Activated naive CD4-positive, alpha-beta T cell (primary cell): ENCODE measurements at places on chromosomes 2 and 18.

DNA sequence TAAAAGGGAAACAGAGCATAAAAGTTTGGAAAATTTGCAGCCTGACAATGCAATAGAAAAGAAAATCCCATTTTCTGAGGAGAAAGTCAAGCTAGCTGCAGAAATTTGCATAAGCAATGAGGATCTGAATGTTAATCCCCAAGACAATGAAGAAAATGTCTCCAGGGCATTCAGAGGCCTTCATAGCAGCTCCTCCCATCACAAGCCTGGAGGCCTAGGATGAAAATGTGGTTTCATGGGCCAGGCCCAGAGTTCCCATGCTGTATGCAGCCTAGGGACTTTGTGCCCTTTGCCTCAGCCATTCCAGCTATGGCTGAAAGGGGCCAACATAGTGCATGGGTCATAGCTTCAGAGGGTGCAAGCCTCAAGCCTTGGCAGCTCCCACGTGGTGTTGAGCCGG, 10.3 kb upstream of the SCN1A start:
- DNase-seq, result no peak

DNA sequence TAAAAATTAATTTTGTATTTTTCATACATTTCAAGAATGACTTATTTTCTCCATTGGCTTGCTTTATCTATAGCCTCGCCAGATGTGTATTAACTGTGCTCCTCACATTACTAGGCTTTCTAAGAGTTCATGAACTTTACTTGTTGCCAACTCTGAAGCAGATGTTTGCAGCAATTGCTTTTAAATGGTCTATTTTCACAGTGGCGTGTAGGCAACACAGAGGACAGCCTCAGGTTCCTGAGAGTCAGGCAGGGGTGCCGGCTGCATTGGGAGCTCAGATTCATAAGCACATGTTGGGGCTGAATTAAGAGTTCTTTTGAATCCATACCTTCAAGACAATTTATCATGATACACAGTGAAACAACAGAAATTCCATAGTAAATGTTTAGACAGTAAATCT, 179.2 kb upstream of the PXDN start:
- DNase-seq, result no peak

DNA sequence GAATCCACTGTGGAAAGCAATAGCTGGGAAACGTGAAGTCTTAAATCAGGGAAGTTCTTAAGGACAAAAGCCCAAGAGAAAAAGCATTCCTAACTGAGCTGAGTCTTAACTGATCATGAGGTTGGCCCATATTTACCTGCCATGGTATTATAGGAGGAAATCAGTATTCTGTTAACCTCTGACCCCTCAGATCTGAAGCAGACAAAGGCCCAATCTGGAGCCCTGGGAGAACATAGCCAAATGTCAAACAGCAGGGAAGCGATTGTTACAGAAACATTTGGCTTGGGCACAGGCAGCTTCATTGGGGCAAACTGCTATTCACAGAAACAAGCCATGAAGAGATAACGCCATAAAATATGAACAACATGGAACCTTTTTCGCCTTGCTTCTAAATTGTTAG, 18.8 kb downstream of the EPHA4 start:
- no peak for DNase-seq

DNA sequence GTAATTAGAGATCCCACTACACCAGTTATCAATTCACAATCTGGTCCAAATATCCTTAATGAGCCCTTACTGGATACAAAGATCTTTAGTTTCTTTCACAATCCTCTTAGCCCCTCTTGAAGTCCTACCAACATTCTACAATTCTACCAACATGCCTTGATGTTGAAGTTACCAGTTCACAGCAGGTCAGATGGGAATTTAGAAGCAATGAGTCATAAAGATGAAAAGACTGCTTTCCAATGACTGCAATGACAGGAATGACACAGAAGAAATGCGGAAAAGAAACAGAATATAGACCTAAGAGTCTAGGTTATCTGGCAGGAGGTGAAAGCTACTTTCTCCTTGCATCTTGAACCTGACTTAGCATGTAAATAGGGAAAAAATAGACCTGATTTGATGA, 24.5 kb downstream of the RTTN start:
- DNase-seq, result no peak

DNA sequence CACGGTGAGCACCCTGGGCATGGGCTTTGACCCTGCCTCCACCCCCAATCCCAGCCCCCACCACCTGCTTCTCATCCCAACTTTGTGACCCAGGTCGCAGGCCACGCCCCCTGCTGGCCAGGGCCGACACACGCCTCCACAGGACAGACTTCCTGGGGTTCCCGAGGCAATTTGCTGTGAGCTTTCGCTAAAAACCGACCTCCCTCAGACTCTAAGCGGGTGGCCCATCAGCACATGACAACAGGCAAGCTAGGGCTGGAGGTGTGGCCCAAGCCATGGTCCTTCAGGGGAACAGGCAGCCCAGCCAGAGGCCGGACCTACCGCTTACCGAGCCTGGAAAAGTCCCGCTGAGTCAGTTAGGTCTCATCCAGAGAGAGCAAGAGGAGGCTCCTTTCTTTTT, 31.9 kb downstream of the C1QL2 start:
- DNase-seq, result no peak

- no peak for DNase-seq
These were observed 237 bp downstream of the SLC39A6 start for GRCh38 chr18:36128907-36129299.

- no peak for DNase-seq
These were observed 20.0 kb upstream of the RNF149 start for GRCh38 chr2:101328474-101329007.

DNA sequence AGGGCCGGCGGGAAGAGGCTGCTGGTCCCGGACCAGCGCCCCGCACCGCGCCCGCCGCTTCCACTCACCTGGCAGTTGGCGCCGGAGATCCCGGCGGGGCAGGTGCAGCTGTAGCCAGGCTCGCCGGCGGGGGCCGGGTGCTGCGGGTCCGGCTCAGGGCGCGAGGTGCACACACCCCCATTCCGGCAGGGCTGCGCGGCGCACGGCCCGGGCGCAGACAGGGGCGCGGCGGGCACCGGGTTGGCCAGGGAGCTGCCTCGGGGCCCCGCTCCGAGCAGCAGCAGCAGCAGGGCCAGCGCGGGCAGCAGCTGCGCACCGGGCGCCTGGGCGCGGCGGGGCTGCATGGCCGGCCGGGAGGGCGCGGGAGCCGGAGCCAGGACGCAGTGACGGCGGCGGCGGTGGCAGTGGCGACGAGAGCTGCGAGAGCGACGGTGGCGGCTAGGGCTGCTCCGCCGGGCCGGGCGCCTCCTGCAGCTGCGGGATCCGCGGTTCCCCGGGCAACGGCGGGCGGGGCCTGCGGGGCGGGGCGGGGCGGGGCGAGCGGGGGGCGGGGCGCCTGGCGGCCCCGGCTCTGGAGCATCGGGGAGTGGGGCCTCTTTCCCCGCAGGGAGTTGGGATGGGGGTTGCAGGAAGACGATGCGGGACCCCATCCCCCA, at the start of gene DNER:
DNER (minus strand) TSS at position 476 of the 656 bp plus-strand sequence; CDS start at position 344, 132 bp downstream.
- DNase-seq, result peak; percentile 2

GRCh38 chr2:101361522-101361921, 25.8 kb downstream of the CREG2 start:
- DNase-seq, result no peak

GRCh38 chr2:168703926-168704325, 98.5 kb upstream of the NOSTRIN start:
- no peak for DNase-seq

DNA sequence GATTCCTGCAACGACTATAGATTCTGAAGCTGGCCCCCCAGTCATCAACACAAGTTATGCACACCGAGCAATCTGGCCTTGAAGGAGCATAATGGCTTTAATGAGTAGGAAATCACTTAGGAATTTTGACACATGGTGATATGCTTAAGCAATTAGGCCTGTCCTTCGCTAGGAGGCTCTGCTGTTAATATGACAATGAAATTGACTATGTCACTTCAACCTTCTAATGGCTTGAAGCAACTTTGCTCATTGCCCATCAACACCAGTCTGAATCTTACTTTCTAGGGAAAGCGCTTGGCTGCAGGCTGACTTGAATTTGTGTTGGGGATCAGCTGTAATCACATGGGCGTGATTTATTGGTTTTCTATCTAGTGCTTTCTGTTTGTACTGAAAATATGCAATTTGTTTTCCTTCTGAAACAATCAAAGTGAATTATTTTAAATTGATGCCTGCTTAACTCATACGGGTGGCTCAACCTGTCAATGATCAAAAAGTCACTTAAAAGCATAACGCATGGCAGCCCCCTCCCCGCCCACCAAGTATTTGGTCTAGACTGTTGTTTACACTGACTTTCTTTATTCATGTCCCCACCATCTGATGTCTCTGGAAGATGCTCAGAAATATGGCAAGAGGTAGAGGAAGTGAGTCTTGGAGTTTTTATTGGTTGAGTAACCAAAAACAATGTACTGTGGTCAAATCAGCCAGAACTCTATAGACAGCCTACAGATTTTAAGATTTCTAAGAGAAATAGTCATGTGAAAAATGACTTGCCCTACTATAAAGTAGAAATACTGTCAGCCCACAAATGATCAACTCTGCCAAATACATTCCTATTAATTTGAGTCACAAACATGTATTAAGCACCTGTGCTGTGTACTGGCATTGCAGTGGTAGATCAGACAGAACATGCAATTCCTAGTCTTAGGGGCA, 344.9 kb downstream of the RBM43 start:
- DNase-seq, result no peak

DNA sequence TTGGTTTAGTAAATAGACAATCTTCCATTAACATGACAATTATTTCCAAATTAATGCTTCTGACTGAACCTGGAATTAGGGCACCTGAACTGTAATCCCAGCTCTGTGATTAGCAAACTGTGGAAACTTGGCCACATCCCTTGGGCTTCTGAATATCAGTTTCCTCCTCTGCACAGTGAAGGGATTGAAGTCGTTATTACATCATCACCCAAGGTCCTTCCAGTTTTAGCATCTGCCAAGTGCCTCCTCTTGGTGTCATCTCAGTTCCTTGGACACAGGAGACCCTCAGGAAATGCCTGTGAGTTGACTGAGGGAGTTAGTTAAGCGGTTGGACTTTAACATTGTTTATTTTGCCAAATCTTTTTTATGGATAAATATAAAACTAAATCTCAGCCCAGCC, 64.8 kb downstream of the MOGAT1 start:
- no peak for DNase-seq

DNA sequence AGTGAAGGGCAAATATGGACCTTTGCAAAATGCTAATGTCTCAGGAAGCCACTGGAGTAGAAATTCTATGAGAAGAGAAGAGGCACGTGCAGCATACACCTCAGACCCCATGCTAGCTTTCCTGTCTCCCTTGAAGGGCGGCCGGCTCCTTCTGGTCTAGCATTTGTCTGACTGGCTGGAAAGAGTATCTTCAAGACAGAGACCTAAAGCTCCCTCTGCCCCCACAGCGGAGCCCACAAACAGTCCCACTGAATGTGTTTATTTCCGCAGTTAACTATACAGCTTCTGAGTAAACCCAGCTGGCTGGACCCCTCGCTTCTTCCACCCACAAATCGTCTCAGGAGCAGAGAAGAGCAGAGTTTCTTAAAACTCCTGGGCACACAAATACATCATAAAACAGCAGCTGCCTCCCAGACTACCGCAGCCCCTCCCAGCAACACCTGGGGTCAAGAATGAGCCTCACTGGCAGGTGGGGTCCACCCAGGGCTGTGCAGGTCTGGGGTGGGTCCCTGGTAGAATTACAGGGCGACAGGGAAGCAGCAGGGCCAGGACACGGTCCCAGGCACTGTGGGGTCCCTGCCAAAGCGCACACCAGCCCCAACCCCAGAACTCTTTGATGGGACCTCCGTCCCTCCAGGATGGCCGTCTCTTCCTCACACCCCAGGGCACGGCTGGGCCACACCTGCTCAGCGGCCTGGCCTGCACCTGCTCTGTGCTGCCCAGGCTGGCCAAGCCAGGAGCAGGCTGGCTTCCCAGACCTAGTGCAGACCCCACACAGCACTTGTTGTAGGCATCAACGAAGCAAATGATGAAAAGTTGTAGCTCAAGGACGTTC, 103.8 kb downstream of the PXDN start:
- DNase-seq, result no peak

GRCh38 chr2:206422493-206422892, 20.8 kb upstream of the ADAM23 start:
- DNase-seq, result no peak

- no peak for DNase-seq
These were observed 44.5 kb downstream of the SOCS6 start for GRCh38 chr18:70333316-70333715.

DNA sequence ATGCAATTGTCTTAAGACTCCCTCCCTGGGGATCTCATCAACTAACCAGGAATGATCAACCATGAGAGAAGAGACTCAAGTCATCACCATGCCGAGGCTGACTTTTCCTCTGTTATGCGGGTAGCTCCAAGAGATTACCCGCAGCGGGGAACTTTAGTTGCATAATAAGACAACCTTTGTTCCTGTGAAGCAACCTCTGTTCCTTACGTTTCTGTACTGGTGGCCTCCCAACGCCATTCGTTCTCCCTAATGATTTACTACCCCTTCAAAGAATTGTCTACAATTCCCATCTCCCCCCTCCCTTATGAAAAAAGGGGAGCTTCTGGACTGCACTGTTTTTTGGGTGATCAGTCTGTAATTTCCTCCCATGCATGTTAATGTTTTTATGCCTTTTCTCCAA, 66.1 kb upstream of the LRPPRC start:
- DNase-seq, result no peak

DNA sequence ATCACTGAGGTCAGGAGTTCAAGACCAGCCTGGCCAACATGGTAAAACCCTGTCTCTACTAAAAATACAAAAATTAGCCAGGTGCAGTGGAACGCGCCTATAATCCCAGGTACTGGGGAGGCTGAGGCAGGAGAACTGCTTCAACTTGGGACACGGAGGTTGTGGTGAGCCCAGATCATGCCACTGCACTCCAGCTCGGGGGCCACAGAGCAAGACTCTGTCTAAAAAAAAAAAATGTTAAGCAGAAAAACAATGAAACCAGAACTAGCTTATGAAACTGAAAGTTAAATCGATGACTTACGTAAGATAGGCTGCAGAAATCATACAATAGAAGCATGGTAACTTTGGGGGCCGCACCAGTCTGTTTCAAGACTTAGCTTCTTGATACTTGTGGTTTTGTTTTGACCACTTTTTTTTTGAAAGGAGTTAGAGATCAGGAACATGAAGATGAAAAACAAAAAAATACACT, 6.2 kb upstream of the GPR155 start:
- peak; percentile 29 for DNase-seq

DNA sequence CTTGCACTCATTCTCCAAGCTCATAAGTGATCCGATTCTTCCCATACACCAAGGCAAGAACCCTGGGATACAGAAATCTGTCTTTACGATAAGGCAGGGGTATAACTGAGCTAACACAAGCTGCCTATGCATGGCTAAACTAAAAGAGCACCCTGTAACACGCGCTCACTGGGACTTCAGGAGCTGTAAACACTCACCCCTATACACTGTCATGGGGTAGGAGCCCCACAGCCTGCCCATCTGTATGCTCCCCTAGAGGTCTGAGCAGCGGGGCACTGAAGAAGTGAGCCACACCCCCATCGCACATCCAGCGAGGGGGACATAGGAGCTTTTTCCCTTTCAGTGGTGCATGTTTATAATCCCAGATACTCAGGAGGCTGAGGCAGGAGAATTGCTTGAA, 46.7 kb downstream of the METTL8 start:
- DNase-seq, result no peak
